Cardiac muscle cell (in vitro differentiated cells and primary cell): ENCODE measurements at places on chromosomes 7 and 10. TPM values are rescaled to one million over a fixed set of nuclear protein-coding genes. Genes with fewer than 3 reads are reported as not detected.
A peak's percentile ranks its signal among the peaks of the same experiment; 100 is the strongest.

The SFXN2 gene
- 10.5 and 14.2 TPM in 2 replicates for total RNA-seq

The HOXA11 gene
- not detected in 2 replicates for total RNA-seq

The GNAT3 gene
- total RNA-seq, result not detected in 2 replicates

The IL15RA gene
- 0.21 and 0.27 TPM in 2 replicates for total RNA-seq

The NUTM2E gene
- 0.07 TPM in 1 of 2 replicates, not detected in the other for total RNA-seq

DNA sequence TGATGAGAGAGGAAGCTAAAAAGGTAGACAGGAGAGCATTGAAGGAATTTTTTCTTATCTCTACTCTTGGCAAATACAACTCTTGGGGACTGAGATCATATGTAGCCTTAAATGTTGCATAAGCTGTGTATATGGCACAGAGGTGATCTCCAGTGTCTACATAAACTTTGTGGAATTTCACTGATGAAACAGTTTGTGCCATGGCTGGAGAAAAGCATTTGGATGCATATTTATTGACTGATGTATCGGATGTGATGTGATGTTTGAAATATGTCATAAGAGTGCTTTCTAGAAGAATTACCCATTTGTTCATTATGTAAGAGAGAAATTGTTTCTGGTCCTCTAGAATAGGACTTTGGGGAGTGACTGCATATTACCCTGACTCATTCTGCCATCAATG lies 244.9 kb upstream of the LRRTM3 start:
- no peaks in the 10 kb centered on the region for H3K4me1 ChIP-seq
- no peaks in the 10 kb centered on the region for H3K27me3 ChIP-seq
- no peak overlapping the region for H3K27ac ChIP-seq

- no peaks in the 10 kb centered on the region for H3K4me1 ChIP-seq
- no peak overlapping the region for H3K27ac ChIP-seq
- no peaks in the 10 kb centered on the region for H3K27me3 ChIP-seq
- no peak overlapping the region for H3K4me3 ChIP-seq
- H3K36me3 ChIP-seq, result no peaks in the 10 kb centered on the region
- DNase-seq, result no peak
These were observed 162.1 kb downstream of the CHCHD3 start for GRCh38 chr7:132919771-132920170.

DNA sequence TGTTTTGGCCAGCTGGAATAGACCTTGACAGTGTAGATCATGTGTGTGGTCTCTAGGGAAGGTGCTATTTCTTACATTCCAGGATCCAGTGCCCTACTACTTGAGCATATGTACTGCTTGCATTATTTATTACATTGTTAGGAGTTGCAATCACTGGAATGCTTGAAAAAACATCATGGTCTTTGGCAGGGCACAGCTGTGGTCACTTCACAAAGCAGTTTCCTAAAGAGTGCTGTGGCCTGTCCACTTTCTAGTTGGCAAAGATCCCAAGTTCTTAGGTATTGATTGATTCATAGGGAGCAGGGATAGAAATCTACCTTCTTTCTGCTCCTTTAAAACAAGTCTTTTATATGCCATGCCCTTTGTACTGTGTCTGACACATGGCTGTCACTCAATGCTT lies 4.6 kb downstream of the C7orf25 start:
- DNase-seq, result no peak
- no peaks in the 10 kb centered on the region for H3K27me3 ChIP-seq
- no peaks in the 10 kb centered on the region for H3K36me3 ChIP-seq
- H3K4me3 ChIP-seq, result no peak overlapping the region

- H3K4me1 ChIP-seq, result no peaks in the 10 kb centered on the region
- H3K36me3 ChIP-seq, result peaks cover 95% of the 10 kb centered on the region
- H3K27ac ChIP-seq, result no peak overlapping the region
These were observed 110.3 kb downstream of the TRRAP start for GRCh38 chr7:98988641-98989040.

- H3K27me3 ChIP-seq, result no peaks in the 10 kb centered on the region
- DNase-seq, result no peak
- no peak overlapping the region for H3K4me3 ChIP-seq
- H3K4me1 ChIP-seq, result no peaks in the 10 kb centered on the region
- H3K36me3 ChIP-seq, result no peaks in the 10 kb centered on the region
- no peak overlapping the region for H3K27ac ChIP-seq
These were observed 10.4 kb downstream of the ELN start for GRCh38 chr7:74038194-74038961.

DNA sequence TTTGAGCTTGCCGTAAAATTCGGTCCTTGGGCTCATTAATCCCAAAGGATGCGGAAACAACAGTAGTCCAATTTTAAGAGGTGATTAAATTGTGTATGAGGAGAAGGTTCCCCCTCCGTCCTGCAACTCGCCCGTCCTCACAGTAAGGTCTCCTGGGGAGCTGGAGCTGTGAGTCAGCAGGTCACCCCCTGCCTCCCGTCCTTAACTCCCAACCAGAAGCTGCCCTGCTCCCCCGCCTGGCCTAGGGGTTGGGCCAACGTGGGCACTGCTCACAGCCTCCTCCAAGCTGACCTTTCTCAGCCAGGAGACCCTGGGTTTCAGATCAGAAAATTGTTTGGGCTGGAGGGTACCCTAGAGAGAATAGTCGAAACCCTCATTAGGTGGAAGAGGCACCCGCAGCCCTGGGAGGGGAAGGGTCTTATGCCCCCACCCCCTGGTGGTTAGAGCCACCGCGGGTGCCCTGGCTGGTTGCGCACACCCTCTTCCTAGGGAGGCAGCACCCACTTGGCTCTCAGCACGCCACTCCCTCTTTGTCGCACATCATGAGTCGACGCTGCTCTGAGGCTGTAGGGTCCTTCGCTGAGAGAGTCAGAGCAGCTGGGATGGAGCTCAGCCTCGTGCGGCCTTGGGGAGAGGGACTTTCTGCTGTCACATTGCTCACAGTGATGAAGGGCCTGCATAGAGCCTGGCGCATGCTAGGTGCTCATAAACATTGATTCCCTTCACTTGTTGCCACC lies 131.2 kb downstream of the TACC2 start:
- H3K27ac ChIP-seq, result no peak overlapping the region
- no peaks in the 10 kb centered on the region for H3K27me3 ChIP-seq
- H3K4me3 ChIP-seq, result no peak overlapping the region

GRCh38 chr10:33807531-33808359 lies 473.3 kb upstream of the NRP1 start:
- no peaks in the 10 kb centered on the region for H3K27me3 ChIP-seq
- no peaks in the 10 kb centered on the region for H3K36me3 ChIP-seq
- DNase-seq, result no peak
- H3K27ac ChIP-seq, result no peak overlapping the region
- peaks cover 5% of the 10 kb centered on the region for H3K4me1 ChIP-seq
- no peak overlapping the region for H3K4me3 ChIP-seq

GRCh38 chr7:45665172-45665571 lies 91.0 kb downstream of the ADCY1 start:
- H3K27me3 ChIP-seq, result no peaks in the 10 kb centered on the region
- DNase-seq, result no peak
- no peak overlapping the region for H3K27ac ChIP-seq
- no peaks in the 10 kb centered on the region for H3K4me1 ChIP-seq

DNA sequence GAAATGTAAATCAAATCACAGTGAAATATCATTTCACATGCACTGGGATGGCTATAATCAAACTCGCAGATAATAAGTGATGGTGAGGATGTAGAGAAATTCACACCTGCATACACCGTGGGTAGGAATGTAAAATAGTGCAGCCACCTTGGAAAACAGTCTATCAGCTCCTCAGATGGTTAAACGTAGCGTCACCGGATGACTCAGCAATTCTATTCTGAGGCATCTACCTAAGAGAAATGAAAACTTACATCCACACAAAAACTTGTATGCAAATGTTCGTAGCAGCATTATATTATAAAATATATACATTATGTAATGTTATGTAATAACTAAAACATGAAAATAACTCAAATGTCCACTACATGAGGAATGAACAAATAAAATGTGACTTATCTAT lies 38.9 kb downstream of the SH3PXD2A start:
- H3K27me3 ChIP-seq, result no peaks in the 10 kb centered on the region
- peaks cover 71% of the 10 kb centered on the region for H3K4me1 ChIP-seq
- no peak for DNase-seq
- no peak overlapping the region for H3K27ac ChIP-seq

DNA sequence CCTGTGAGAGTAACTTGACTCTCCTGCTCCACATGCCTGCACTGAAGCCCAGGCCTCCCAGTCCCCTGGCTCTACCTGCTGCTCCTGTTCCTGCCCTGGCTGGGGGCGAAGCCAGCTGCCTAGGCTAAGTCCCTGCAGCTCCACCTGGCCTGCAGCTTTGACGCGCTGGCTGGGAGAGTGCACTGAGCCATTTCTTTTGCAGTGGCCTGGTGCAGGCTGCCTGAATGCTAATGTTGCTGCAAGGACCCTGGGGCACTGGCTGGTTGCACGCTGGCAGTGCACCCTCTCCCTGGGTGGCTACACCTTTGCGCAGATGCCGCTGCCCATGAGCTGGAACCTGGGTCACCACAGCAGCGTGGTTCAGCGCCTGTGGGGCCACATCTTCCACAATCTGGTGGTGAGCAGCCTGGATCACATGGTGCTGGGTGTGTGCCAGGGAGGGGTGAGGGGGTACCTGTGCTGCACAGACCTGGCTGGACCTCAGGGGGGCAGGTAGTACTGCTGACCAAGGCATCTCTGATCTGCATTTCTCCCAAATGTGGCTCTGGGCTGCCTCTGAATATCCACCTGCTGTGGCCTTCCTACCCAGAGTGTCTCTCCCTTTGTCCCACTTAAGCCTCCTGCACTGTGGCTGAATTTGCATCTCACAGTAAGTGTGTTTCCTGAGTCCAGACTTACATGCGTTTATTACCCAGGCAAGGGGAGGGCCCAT lies 20.0 kb downstream of the IMPDH1 start:
- H3K27me3 ChIP-seq, result no peaks in the 10 kb centered on the region
- H3K36me3 ChIP-seq, result no peaks in the 10 kb centered on the region
- H3K4me1 ChIP-seq, result peaks cover 3% of the 10 kb centered on the region
- DNase-seq, result no peak
- no peak overlapping the region for H3K4me3 ChIP-seq

GRCh38 chr10:50946991-50947781 lies 61.8 kb upstream of the A1CF start:
- DNase-seq, result peak; percentile 2
- no peak overlapping the region for H3K4me3 ChIP-seq

DNA sequence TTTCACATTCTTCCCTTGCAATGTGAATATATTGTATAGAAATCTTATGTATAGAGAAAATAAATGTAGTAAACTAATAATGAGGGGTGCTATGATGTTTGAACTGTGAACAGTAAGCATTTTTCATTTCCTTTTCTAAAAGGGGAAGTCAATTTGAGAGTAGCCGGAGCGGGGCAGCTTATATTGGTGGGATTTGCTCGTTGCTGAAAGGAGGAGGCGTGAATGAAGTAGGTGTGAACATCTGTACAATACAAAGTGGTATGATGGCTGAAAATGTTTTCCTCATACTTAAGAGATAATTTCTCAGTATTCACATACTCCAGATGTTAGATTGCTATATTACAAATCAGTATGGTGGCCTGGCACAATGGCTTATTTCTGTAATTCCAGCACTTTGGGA lies 87.1 kb downstream of the SRI start:
- no peaks in the 10 kb centered on the region for H3K27me3 ChIP-seq
- H3K27ac ChIP-seq, result no peak overlapping the region
- H3K4me3 ChIP-seq, result no peak overlapping the region
- H3K36me3 ChIP-seq, result no peaks in the 10 kb centered on the region
- H3K4me1 ChIP-seq, result no peaks in the 10 kb centered on the region

DNA sequence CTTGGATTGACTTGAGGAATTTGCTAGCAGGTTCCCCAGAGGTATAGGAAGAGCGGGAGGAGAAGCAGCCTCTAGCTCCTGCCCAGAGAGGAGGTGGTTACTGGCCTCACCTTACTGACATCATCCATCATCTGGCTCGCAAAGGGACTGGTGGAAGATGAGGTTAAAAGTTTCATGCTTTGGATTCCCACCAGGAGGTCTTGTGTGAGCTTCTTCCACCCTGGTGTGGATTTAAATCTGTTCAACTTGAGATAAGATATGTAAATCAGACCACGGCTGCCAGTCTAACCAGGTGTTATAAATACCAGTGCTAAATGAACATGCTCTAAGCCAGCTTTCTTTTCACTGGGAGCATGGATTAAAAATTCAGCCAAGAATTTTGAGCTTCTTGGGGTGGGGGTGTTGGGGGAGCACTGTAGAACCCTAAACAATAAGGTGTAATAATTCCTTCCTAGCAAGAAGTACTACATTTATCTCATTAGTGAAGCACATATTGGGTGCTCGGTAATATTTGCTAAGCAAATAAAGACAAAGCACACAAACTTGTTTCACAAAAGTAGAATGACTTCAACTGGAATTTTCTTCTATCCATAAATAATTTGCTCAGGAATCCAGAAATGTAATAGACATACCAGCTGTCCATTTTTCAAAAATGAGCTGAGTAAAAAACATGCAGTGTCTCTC lies 7.8 kb downstream of the PROSER2 start:
- peaks cover 22% of the 10 kb centered on the region for H3K4me1 ChIP-seq
- no peak overlapping the region for H3K4me3 ChIP-seq
- no peaks in the 10 kb centered on the region for H3K36me3 ChIP-seq
- peak overlapping the region; percentile 69 for H3K27ac ChIP-seq

DNA sequence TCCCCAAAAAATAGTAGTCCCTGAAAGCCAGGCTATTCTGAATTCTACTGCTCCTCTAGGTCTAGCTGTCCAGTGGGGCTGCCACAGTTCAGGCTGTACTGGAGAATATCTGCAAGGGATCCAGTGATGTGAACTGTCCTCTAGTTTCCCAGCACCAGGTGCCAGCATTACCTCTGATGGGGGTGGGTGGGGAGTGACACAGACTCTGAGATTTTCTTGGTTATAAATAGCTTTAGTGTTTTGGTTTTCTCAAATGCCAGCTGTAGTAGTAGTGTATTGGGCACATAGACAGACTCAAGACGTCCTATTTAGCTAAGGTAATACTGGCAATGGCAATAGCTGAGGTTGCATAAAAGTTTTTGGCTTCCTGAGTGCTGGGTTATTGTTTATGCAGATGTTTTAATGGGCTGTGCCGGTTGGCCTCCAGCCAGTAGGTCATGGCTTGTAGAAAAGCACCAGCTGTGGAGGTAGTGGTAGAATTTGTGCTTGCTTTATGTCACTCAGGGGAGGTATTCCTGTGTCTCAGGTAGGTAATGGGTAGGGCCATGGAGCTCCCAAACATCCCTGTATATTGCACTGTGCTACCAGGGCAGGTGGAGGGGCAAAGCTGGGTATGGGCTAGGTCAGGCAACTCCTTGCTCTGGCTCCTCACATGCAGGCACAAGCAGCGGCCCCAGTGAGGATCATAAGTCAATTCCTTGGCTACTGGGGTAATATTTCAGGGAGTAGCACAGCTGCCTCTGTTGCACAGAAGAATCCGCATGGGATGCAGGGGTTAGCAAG lies 338.7 kb upstream of the LRRTM3 start:
- H3K4me1 ChIP-seq, result no peaks in the 10 kb centered on the region
- H3K4me3 ChIP-seq, result no peak overlapping the region
- no peaks in the 10 kb centered on the region for H3K27me3 ChIP-seq
- no peak for DNase-seq
- H3K36me3 ChIP-seq, result no peaks in the 10 kb centered on the region
- no peak overlapping the region for H3K27ac ChIP-seq

GRCh38 chr7:91235211-91235832 lies 28.9 kb upstream of the FZD1 start:
- H3K36me3 ChIP-seq, result no peaks in the 10 kb centered on the region
- no peak overlapping the region for H3K4me3 ChIP-seq
- H3K27ac ChIP-seq, result no peak overlapping the region
- no peaks in the 10 kb centered on the region for H3K27me3 ChIP-seq
- DNase-seq, result no peak
